Sigmoid colon (tissue), 7 donors: ENCODE measurements at places on chromosomes 2 and 18. TPM values are rescaled to one million over a fixed set of nuclear protein-coding genes. Genes with fewer than 3 reads are reported as not detected.

The MAP3K19 gene
- not detected for total RNA-seq

GRCh38 chr2:71898375-71898774 is 249.3 kb downstream of the CYP26B1 start:
- DNase-seq = no peak

GRCh38 chr2:173388795-173389194 is 34.1 kb downstream of the CDCA7 start:
- DNase-seq = no peak

- no peak for DNase-seq
Observed at GRCh38 chr2:226953206-226953605, 117.4 kb downstream of the RHBDD1 start.
